ENCODE measurements at places on chromosomes 7 and 10.

- no peak for DNase-seq
Measured at GRCh38 chr7:101518336-101518735, 110.8 kb downstream of the MYL10 start.

GRCh38 chr10:93992400-93993030, 1.2 kb upstream of the PLCE1 start:
- no peak for DNase-seq

DNA sequence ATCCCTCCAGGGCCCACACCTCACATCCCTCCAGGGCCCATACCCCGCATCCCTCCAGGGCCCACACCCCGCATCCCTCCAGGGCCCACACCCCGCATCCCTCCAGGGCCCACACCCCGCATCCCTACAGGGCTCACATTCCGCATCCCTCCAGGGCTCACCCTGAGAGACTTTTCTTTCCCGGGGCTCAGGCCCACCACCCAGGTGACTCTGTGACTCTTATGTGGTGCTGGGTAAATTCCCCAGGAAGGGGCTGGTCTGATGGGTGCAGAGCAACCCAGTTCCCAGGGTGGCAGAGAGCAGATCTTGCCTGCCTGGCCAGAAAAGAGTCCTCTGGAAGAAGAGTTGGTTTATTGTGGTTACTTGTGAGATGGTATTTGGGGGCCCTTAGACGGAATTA, 290.7 kb downstream of the TCERG1L start:
- no peak for DNase-seq

DNA sequence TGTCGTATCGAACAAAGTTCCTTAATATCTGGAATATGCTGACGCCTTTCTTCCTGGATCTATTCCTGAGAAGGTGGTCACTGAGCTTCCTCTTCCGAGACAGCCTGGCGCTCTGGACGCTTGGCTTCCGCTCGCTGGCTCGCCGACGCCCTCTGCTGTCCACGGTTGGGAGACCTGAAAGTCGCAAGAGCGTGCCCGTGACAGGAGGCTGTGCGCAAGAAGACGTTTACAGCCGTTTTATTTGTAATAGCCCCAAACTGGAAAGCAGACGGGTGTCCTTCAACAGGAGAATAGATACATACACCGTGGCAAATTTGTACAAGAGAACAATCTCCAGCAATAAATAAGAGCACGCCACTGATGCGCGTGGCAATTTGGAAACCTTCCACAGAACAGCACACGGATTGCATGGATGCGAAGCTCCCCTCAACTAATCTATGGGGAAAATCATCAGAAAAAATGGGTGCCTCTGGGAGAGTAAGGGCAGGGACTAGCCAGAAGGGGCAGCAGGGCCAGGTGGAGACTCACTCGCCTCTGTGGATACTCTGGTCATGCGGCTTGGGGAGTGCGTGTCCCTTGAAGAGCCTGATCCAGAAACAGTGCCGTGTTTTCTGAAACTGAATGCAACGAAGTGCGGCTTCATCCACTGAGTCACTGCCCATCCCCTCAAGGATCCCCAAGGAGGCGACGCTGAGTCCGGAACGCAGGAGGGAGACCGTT, 41.5 kb upstream of the BNIP3 start:
- DNase-seq: peak; percentile 66

DNA sequence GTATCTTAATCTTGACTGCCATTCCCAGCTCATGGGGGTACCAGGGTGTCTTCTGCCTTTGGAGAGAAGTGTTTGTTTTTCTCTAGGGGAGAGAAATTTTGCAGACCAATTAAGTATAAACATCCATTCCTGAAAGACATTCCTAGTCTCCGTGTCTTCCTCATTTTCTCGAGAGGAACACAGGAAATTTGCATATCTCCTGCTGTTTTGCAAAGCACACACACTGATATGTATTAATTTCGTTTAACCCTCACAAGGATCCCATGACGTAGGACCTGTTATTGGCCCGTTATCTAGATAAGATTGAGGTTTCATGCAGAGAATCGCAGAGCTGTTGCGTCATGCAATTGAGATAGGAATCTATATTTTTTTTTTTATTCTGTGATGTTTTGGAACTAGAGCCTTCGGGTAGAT, 944 bp downstream of the RHBDD2 start:
- peak; percentile 59 for DNase-seq

DNA sequence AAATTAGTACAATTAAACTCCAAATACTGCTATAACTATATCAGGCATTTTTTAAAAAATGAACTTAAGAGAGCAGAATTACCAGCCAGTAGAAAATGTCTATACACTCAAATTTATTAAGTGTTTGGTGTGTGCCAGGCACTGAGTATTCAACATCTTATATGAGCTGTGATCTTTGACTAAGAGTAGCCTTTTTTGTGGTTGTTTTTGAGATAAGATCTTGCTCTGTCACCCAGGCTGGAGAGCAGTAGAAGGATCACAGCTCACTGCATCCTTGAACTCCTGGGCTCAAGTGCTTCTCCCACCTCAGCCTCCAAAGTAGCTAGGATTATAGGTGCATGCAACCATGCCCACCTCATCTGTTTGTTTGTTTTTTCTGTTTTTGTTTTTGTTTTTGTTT, 102.5 kb upstream of the CELF2 start:
- DNase-seq: peak; percentile 39

DNA sequence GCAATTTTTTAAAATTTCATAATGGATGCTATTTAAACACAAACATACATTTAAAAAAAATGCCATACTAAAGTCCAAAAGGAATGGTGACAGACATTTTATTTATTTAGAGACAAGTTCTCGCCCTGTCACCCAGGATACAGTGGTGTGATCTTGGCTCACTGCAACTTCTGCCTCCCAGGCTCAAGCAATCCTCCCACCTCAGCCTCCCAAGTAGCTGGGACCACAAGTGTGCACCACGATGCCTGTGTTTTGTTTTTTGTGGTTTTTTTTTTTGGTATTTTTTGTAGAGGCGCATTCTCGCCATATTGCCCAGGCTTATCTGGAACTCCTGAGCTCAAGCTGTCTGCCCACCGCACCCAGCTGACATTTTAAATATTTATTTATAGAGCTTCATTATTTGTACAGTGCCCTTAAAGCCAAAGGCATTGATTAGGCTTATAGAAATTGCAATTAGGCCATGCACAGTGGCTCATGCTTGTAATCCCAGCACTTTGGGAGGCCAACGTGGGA, 703.5 kb downstream of the AUTS2 start:
- no peak for DNase-seq

GRCh38 chr7:40833888-40834234, 699.1 kb downstream of the SUGCT start:
- no peak for DNase-seq

- no peak for DNase-seq
Measured at GRCh38 chr7:65222655-65223054, 151.0 kb upstream of the ZNF92 start.

DNA sequence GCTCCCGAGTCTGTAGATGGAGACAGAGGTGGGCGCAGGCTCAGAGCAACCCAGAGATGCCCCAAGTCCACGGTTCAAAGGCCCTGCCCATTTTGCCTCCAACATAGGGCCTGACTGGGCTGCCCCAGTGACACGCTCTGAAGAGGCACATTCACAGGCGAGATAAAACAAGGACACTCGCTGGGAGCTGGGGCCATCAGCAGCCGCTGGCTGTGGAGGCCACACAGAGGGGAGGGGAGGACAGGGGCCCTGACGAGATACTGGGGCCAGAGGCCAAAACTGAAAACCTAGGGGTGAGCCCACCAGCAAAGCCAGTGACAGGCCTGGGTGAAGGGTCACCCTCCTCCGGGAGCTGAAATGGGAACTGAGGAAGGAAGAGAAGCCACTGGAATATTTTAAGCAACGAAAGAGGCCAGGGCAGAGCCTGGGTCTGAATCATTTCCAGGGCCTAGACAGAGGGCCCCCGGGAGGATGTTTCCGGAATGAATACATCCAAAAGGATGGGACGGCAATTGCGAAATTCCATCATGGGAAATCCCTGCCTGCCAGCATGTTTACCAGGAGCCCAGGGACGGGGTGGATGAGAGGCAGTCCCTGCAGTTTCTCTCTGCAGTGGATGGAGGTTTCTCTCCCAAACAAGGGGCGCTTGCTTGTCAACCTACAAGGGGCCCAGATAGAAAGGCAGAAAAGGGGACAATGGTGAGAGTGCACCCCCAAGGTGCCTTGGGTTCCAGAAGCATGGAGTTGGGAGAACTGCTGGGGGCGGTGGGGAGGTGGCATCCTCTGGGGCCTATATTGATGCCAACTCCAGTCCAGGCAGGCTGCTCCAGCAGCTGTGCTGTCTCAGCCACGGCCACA, 29.0 kb upstream of the HSPA12A start:
- no peak for DNase-seq

DNA sequence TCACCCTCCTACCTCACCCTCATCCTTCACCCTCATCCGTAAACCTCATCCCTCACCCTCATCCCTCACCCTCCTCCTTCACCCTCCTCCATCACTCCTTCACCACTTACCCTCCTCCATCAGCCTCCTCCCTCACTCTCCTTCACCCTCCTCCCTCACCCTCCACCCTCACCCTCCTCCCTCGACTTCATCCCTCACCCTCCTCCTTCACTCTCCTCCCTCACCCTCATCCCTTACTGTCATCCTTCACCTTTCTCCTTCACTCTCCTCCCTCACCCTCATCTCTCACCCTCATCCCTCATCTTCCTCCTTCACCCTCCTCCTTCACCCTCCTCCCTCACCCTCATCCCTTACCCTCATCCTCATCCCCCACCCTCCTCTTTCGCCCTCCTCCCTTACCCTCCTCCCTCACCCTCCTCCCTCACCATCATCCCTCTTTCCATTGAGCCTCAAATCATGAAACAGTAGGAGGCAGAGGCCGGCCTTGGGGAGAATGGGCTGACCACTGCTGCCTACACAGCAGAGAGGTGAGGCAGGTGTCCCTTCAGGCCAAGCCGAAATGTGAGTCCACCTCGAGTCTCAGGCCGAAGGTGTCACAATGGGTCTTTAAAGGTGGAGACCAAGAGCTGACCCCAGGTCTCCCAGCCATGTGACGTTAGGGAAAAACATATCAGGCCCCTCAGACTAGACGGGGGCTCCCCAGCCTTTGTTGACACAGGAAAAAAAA, 53.0 kb downstream of the PDGFA start:
- no peak for DNase-seq

DNA sequence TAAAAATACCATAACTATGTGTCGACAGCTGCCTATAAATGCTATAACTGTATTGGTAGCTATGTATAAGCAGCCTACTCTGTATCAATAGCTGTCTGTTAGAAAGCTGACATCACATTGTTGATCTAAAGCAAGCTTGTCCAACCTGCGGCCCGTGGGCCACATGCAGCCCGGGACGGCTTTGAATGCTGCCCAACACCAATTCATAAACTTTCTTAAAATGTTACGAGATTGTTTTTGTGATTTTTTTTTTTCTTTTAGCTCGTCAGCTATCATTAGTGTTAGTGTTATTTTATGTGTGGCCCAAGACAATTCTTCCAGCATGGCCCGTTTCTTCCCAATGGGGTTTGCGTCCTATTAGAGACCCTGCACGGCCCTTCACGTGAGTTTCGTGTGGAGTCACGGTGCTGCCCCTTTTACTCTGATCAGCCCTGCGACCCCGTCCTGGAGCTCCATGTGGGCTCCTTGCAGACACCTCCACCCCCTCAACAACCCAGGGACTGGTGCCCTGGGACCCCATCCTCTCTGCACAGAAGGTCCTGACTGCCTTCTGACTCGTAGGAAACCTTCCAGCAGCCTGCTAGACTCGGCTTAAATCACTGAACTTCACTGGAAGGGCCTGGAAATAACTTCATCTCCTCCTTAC, 4.5 kb upstream of the PRKAR1B start:
- DNase-seq: no peak

DNA sequence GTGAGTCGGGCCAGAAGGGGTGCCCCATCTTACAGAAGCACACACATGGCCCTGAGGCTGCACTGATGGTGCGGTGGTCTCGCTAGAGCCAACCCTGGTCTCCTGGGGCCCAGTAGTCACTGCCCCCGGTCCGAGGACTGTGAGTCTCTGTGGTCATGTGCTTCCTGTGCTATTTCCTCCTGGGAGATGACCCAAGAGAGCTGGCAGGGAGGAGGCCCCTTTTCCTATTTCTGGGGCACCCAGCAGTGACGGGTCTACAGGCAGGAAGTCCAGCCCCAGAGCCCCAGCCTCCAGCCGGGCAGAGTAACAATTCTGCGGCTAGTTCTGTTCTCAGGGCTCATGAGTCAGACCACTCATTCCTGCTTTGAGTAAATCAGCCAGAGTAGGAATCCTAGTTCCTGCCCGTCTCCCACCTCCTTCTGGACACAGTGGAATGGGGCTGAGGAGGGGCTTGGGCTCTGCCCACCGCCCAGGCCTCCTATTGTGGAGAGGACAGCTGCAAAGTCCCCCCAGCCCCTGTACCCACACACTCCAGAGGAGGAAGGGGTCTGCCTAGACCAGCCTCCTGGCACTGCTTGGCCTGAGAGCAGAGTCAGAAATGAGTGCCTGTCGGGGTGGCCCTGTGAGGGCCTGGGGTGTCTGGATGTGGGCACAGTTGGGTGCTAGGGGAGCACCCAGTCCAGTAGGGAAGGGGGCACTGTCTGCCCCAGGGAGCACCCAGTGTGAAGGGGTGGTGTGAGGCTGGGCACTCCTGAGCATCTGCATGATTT, 80.5 kb upstream of the PPIF start:
- DNase-seq: peak; percentile 82

DNA sequence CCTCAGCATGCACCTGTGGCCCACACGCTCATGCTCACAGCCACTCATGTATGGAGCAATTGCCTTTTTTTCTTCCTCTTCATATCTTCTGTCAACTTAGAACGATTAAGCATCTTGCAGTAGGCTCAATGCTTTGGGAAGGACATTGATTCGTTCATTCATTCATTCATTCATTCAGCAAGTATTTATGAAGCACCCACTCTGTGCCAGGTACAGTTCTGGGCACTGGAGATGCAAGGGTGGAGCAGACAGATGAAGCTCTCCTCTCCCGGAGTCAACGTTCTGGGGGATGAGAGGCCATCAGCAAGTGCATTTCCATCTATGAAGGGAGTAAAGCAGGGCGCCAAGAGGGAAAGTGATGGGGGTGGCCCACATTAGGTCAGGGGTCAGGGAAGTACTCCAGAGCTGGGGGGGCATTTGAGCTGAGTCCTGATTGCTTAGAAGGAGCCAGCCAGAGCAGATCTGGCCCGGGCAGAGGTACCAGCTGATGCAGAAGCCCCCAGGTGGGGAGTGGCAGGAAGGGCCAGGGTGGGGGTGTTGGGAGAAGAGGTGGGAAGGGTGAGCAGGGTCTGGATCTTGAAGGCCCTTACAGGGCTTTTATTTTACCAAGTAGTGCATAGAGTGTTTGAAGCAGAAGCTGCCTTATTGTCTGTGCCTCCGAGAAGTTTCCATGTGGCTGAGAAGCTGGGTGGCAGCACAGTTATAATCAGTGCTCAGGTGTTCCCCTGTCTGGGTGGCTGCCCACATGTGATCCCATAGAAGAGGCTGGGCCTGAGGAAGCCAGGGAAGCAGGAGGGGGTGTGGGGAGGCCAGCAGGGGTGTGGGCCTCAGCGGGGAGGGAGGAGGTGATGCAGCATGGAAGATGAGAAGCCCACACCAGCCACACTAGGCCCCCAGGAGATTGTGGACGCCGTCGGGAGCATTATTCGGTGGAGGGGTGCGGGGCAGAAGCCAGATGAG, 36.2 kb downstream of the CHST3 start:
- DNase-seq: no peak

DNA sequence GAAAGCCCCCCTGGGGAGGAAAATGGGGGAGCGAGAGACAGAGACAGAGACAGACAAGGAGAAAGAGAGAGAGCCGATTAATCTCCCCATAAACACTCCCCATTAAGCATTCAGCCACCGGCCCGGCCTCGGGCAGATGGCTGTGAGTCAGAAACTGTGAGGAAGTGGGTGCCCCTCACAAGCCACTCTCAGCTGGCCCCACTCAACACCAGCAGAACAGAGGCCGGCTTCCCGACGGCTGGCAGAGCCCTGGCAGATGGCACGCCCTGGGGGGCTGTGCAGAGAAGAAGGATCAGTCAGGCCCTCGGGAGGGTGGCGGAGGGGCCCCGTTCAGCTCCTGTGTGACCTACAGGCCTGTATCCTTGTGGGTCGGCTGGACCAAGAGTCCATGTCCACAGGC, 41.2 kb downstream of the CAMK2B start:
- DNase-seq: no peak
